ENCODE measurements at places on chromosomes 4 and X.
A peak's percentile ranks its signal among the peaks of the same experiment; 100 is the strongest.

DNA sequence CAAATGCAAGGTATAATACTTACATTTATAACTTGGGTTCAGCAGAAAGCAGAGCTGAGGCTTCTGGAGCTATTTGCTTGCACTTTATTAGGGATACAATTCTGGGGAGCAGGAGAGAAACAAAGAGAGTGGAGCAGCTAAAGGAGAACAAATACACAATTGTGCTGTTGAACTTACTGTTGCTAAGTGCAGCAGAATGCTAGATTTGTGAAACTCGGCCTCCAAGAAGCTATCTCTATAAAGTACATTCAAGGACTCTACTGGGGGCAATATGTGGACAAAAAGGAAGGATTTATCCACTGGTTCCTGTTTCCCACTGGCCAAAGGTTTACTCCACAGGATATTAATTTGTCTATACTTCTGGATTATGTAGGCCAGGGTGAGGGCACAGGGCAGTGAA lies 86.8 kb downstream of the PPP1R2C start:
- no peak overlapping the region for H3K27ac ChIP-seq
- no peaks in the 10 kb centered on the region for H3K27me3 ChIP-seq
- H3K36me3 ChIP-seq, result no peaks in the 10 kb centered on the region
- no peaks in the 10 kb centered on the region for H3K4me1 ChIP-seq
- no peak for DNase-seq
- H3K4me3 ChIP-seq, result no peak overlapping the region

DNA sequence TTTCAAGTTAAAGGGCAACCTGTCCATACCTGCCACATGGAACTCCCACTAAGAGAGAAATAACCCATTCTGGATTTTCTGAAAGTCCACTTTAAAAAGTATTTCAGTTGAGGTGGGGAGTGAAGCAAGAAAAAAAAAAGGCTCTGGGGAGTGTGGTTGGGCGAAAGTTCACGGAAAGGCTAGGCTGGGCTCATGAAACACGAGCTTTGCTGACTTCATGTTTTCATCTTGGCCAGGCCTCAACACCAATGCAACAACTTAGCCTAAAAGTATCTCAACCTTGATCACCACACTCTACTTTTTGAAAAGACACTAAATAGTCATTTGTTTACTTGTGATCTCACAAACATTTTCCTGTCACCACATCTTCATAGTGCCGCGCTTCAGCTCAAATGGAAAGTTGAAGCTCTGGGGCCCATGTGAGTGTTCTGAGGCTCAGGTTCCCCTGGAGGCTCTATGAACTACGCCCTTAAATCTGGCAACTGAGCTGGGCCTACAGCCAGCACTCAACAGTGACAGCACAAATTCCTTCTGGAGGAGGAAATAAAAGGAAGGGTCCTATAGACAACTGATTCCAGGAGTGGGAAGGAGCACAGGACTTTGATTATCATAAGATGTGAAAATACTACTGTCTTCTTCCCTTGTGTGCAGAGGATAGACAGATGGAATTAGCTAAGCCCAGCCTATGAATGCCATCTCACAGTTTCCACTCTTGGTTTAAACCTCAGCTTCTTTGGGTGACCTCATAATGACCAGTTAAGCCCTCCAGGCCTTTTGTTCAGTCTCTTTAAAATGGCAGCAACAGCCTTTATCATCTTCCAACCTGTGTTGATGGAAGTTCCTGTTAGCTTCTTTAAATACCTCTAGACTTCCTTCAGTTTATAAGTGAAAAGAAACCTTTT lies 5.1 kb downstream of the CD40LG start:
- H3K27me3 ChIP-seq, result no peaks in the 10 kb centered on the region
- H3K27ac ChIP-seq, result no peak overlapping the region
- no peaks in the 10 kb centered on the region for H3K36me3 ChIP-seq
- no peak for DNase-seq
- no peak overlapping the region for H3K4me3 ChIP-seq

- no peaks in the 10 kb centered on the region for H3K27me3 ChIP-seq
- H3K4me1 ChIP-seq, result no peaks in the 10 kb centered on the region
- no peak for DNase-seq
- no peak overlapping the region for H3K4me3 ChIP-seq
- no peak overlapping the region for H3K27ac ChIP-seq
- H3K36me3 ChIP-seq, result no peaks in the 10 kb centered on the region
These were observed 19.1 kb upstream of the MAD2L1 start for GRCh38 chr4:120085705-120086104.

GRCh38 chr4:147822128-147822527 lies 90.2 kb downstream of the ARHGAP10 start:
- no peaks in the 10 kb centered on the region for H3K36me3 ChIP-seq
- H3K27me3 ChIP-seq, result no peaks in the 10 kb centered on the region
- no peak overlapping the region for H3K27ac ChIP-seq
- H3K4me1 ChIP-seq, result peaks cover 28% of the 10 kb centered on the region
- H3K4me3 ChIP-seq, result no peak overlapping the region

DNA sequence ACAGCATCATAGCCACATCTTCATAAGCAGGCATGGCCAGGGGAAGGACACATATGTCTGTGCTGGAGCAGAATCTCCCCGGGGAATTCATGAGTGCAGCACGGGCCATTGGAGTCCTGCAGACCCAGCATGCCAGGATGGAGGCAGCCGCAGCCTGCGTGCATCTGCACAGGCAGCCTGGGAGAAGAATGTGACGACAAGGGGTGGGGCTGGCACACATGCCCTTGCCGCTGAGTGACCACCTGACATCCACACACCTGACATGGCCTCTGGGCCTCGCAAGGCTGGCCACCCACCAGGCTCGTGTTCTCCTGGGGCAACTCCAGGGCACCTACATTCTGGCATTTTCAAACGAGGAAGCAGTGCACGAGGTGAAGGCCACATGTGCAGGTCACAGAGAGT lies 66.2 kb upstream of the AFAP1 start:
- DNase-seq, result no peak
- H3K36me3 ChIP-seq, result no peaks in the 10 kb centered on the region
- H3K27me3 ChIP-seq, result peaks cover 83% of the 10 kb centered on the region
- H3K4me1 ChIP-seq, result no peaks in the 10 kb centered on the region

DNA sequence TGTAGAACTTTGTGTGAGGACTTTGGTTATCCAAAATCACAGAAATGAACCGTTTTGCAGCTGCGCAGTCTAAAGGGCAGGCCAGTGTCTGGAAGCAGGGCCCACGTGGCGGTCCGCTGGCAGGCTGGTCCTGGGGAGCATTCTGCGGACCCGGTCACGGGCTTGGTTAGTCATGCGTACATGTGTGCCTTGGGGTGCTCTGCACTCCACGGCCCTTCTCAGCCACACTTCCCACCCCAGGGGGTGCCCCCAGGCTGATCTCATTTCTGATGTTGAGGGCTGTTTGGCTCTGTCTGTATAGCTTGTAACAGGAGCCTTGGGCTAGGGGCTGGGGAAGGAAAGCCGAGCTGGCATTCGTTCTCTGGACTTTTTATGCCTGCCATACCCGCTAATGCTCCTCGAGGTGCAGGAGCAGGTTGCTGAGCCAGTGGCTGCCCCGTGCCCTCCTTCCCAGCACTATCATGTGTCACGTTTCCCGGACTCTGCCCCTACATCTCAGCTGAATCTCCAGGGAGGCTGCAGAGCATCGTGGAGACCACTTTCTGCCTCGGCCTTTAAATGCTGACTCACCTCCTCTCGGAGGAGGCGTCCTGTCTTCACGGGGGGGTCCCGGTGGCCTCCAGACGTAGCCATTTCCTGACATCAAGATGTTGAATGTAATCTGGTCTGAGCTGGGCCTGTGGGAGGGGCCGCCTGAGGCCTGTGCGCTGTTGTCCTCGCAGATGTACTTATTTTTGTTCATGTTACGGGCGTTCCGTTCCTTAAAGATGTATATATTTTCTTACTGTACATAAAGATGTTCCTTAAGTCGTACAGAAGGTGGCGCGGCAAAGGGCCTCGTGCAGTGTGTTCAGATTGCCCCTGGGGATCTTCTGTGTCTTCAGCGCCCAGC lies 11.4 kb upstream of the TADA2B start:
- H3K36me3 ChIP-seq, result peaks cover 2% of the 10 kb centered on the region
- H3K4me3 ChIP-seq, result no peak overlapping the region
- no peak overlapping the region for H3K27ac ChIP-seq
- DNase-seq, result peak; percentile 55

DNA sequence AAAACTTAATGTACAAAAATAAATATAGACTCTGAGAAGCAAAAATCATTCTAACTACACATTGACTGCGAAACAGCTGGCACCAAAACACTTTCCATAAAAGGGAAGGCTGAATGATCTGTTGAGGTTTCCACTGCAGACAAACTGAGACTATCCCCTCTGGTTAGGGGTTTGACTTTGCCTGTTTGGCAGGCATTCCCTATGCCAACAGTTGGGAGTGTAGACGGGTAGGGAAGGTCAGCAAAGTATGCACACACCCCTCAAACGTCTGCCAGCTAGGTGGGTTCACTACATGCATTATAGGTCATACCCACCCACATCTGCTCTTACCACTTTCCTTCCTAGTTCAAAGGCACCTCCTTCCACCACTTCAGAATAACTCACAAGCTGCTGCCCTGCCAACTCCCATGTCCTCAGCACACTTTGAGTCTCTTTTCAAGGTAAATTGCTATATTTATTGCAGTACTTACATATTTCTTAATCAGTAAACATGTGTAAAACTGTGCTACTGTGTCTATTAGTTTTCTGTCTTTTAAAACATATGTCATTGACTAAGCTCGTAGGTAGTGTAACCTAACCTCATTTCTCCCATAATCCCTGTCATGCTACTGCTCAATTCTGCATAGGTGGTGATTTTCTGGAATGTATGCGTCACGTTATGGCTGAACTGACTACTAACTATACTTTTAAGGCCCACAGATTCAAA lies 12.4 kb downstream of the CTSO start:
- no peak overlapping the region for H3K4me3 ChIP-seq
- H3K27me3 ChIP-seq, result no peaks in the 10 kb centered on the region
- peaks cover 13% of the 10 kb centered on the region for H3K36me3 ChIP-seq
- no peak overlapping the region for H3K27ac ChIP-seq
- no peak for DNase-seq

GRCh38 chrX:107207089-107207488 lies 678 bp downstream of the DNAAF6 start:
- no peak overlapping the region for H3K27ac ChIP-seq
- peaks cover 7% of the 10 kb centered on the region for H3K4me1 ChIP-seq
- H3K4me3 ChIP-seq, result no peak overlapping the region
- DNase-seq, result peak; percentile 1
- no peaks in the 10 kb centered on the region for H3K27me3 ChIP-seq

- peak; percentile 81 for DNase-seq
- no peak overlapping the region for H3K27ac ChIP-seq
- H3K4me1 ChIP-seq, result peaks cover 28% of the 10 kb centered on the region
- H3K36me3 ChIP-seq, result no peaks in the 10 kb centered on the region
- H3K27me3 ChIP-seq, result peaks cover 10% of the 10 kb centered on the region
These were observed 1.7 kb upstream of the TMEM271 start for GRCh38 chr4:577499-578450.

DNA sequence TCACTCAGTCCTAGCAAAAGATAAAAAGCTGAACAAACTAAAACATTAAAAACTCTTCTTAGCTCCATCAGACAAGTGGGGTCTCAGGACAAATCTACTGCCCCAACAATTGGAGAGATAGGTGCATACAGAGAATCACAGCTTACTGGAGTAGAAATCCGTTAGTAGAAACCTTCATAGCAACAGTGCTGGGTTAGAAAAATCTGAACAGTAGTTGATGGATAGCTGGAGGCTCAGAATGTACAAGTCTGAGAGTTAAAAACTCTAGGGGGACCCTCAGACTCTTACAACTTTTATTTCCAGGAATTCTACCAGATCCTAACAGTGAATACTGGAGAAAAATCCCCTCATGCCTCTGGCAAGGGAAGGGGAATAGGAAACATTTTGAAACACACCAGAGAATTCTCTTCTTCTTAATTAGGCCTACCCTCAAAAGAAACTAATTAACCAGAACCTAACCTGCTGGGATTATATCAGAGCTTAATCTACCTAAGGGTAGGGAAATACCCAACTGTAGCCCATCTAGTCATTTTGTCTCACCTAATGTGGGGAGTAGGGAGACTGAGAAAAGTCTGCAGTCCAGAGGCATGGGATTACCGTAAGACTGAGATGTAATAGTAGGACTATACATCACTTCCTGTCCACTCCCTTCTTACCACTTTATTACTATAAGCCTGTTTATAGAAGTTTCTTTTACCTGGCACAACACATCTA lies 165.0 kb upstream of the CTSO start:
- H3K27ac ChIP-seq, result no peak overlapping the region
- DNase-seq, result no peak
- H3K36me3 ChIP-seq, result no peaks in the 10 kb centered on the region
- no peak overlapping the region for H3K4me3 ChIP-seq
- no peaks in the 10 kb centered on the region for H3K4me1 ChIP-seq

DNA sequence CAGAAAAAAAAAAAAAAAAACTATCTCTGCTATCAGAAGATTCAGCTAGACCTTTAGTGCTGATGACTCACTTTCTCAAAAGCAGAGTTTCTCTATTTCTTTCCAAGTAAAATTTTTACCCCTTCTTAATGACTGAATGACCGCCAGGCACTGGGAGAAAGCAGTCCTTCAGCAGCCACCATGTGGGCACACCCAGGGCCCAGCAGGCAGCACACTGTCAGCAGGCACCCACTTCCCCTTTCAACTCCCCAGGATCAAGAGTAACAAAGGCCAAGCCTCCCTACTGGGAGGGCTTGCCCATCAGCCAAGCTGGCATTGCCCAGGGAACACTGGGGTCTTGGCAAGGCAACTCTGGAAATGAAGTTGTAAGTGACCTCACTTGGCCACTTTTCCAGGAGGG lies 201.9 kb upstream of the MAMLD1 start:
- no peaks in the 10 kb centered on the region for H3K36me3 ChIP-seq
- H3K27ac ChIP-seq, result no peak overlapping the region
- H3K27me3 ChIP-seq, result no peaks in the 10 kb centered on the region
- H3K4me3 ChIP-seq, result no peak overlapping the region
- DNase-seq, result no peak
- no peaks in the 10 kb centered on the region for H3K4me1 ChIP-seq

GRCh38 chrX:29652484-29652883 lies 562.9 kb upstream of the MAGEB2 start:
- H3K4me1 ChIP-seq, result no peaks in the 10 kb centered on the region
- H3K4me3 ChIP-seq, result no peak overlapping the region
- no peak overlapping the region for H3K27ac ChIP-seq
- no peaks in the 10 kb centered on the region for H3K36me3 ChIP-seq
- no peak for DNase-seq
- H3K27me3 ChIP-seq, result no peaks in the 10 kb centered on the region

- H3K27ac ChIP-seq, result no peak overlapping the region
- no peaks in the 10 kb centered on the region for H3K27me3 ChIP-seq
- no peak for DNase-seq
- H3K4me1 ChIP-seq, result no peaks in the 10 kb centered on the region
- H3K4me3 ChIP-seq, result no peak overlapping the region
These were observed 60.9 kb downstream of the ANAPC4 start for GRCh38 chr4:25437926-25438325.

GRCh38 chr4:118388606-118389005 lies 35.8 kb upstream of the PRSS12 start:
- DNase-seq, result no peak
- no peak overlapping the region for H3K4me3 ChIP-seq
- no peaks in the 10 kb centered on the region for H3K27me3 ChIP-seq
- H3K27ac ChIP-seq, result no peak overlapping the region
- H3K4me1 ChIP-seq, result no peaks in the 10 kb centered on the region

DNA sequence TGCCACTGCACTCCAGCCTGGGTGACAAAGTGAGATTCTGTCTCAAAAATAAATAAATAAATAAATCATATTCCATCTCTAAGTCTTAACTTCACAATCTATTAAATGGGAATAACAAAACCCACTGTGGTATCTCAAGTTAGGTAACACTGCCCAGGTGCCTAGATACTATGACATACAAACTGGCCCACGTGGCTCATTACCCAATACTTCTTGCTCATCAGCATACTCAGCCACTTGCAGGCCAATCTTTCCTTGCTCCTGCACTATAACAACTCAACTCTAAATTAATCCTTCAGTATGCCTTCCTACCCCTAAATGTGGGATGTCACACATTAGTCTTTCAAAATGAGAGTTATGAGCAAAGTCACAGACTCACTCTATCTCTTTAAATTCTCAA lies 230.1 kb downstream of the OPHN1 start:
- H3K4me3 ChIP-seq, result no peak overlapping the region
- no peaks in the 10 kb centered on the region for H3K27me3 ChIP-seq
- DNase-seq, result no peak

Data from common myeloid progenitor, CD34-positive (primary cell).